ENCODE measurements at places on chromosomes 6 and 20. TPM values are rescaled to one million over a fixed set of nuclear protein-coding genes. Genes with fewer than 3 reads are reported as not detected.

DNA sequence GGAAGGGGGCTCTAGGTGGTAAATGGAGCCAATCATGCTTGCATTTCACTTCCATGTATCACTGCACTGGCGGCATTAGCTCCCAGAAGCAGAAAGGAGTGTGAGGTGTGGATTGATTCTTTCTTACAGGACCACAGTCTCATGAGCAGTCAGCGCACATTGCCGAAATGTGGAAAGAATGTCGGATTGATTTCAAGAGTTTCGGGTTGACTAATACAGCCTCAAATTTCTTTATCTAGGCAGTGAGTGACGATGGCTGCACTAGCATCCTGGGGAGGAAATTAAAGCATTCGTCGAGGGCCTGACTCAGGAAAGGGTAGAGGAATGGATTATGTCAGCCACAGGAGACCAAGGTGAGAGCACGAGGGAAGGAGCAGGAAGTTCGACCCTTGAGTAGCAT, 222.8 kb upstream of the CDYL start:
- DNase-seq, result no peak

DNA sequence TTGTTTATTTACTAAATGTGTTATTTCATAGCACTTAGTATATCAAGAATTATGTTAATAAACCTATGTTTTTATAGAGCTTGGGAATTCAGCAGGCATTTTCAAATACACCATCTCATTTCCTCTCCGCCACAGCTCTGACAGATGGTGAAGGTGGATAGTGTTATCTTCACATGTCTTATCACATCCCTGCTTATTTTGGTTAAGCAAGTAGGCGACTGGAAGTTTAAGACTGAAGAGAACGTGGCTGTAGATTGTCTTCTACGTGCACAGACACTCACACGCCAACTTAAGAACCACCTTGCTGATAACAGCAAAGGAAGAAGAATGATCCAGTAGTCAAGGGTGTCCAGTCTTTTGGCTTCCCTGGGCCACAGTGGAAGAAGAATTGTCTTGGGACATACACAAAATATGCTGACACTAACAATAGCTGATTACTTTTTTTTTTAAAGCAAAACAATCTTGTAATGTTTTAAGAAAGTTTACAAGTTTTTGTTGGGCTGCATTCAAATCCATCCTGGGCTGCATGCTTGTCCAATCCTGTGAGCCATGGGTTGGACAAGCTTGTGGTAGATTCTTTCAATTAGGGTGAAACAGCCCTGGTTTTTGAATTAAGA, 43.3 kb upstream of the SCGN start:
- no peak for DNase-seq

- no peak for DNase-seq
Measured at GRCh38 chr6:111624401-111625098, 18.9 kb upstream of the TRAF3IP2 start.

- no peak for DNase-seq
Measured at GRCh38 chr6:34836008-34836407, 44.1 kb downstream of the BLTP3A start.

DNA sequence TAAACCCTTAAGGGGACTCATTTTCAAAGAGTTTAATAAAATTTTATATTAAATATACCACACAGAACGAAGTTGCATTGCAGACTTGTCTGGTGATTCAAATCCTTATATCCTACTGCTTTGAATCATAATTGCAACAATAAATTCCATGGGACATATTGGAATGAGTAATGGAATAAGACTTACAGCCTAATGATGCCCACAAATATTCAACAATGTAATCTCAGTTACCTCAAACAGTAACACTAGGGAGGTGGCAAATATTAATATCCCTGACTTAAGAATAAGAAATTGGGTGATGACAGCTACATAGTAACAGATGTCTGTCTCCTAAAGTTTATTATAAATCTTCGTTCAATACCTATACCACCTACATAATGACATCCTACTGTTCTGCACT, 52.6 kb downstream of the BMP5 start:
- no peak for DNase-seq

DNA sequence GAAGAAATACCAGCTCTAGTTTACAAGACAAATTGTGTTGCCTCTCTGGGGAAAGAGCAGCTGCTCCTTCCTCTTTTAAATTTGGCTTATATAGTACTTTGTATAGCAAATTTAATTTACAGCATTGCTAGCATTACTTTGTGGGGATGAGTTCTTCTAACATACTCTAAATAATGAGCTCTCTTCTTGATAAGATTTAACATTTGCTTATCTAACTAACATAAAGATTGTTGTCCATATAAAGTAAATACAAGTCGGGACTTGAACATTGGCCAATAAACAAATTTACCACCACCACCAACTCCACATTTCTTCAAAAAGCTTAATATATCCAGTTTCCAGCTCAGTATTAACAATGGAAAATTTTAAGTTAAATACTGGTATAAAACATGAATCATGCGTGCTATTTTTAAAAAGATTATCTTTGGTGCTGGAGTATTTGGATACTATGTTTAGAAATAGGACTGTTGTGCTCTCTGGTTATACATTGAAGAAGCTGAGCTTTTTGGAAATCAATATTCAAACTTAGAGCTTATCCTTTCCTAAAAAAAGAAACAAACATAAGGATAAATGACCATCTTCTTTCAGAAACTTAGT, 1146.9 kb upstream of the GJE1 start:
- no peak for DNase-seq

Gene RSPO4
- not detected for polyA plus RNA-seq

GRCh38 chr6:129598244-129599187, 111.5 kb downstream of the ARHGAP18 start:
- DNase-seq, result no peak

- DNase-seq, result no peak
Measured at GRCh38 chr6:46760925-46761324, 14.2 kb downstream of the ANKRD66 start.

GRCh38 chr6:144104488-144104887, 9.1 kb upstream of the SF3B5 start:
- DNase-seq, result no peak
